AG04449 (cell line): ENCODE measurements at places on chromosomes 5 and 9.

DNA sequence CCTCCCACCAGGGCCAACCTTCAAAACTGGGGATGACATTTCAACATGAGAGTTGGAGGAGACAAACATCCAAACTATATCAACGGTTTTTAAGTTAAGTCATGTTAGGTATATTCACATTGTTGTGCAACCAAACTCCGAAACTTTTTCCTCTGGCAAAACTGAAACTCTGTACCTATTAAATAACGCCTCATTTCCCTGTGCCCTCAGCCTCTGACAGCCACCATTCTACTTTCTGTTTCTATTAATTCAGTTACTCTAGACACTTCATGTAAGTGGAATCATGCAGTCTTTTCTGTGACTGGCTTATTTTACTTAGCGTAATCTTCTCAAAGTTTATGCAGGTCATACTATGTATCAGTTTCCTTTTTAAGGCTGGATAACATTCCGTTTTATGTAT is 85.0 kb downstream of the CWC27 start:
- DNase-seq, result no peak

GRCh38 chr5:105639068-105639467 is 2031.7 kb downstream of the EFNA5 start:
- no peak for DNase-seq

GRCh38 chr9:28439688-28440087 is 866.4 kb upstream of the C9orf72 start:
- no peak for DNase-seq

DNA sequence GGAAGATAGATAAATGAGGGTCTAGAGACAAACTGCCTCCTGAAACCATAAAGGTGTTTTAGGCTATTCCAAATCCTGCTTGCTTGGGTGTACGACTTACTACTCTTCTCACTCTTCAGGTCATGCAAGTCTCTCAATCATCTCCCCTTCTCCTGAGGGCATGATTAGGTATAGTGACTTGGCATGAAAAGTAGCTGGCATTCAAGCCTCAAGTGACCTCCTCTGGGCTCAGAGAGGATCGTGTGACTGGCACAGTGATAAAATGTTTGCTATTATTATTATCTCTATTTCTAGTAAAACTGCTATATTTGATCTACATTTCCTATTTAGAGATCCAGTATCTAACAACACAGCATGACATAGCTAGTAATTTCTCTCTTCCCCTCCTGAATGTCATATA is 494.8 kb downstream of the SPOCK1 start:
- no peak for DNase-seq

GRCh38 chr9:3032898-3033297 is 189.0 kb upstream of the PUM3 start:
- DNase-seq, result no peak

DNA sequence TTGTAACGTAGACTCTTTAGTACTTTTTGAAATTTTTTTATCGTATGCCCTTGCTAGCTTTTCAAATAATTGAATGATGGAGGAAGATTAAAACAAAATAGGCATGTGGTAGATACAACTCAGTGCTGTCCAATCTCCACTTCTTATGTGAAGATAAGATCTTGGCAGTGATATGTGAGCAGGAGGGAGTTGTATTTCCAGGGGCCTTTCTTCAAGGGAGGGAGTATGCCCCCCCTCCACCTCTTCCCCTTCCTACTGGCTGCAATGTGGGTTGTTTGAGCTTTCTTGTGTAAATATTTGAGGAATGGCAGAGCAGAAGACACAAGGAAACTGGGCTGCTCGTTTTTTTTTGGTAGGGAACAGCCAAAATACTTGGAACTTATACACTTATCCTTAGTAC is 374.9 kb downstream of the PSAT1 start:
- DNase-seq, result no peak

GRCh38 chr9:34430843-34431437 is 27.4 kb downstream of the FAM219A start:
- peak; percentile 74 for DNase-seq

- no peak for DNase-seq
Observed at GRCh38 chr5:59807806-59808205, 85.7 kb downstream of the PDE4D start.

DNA sequence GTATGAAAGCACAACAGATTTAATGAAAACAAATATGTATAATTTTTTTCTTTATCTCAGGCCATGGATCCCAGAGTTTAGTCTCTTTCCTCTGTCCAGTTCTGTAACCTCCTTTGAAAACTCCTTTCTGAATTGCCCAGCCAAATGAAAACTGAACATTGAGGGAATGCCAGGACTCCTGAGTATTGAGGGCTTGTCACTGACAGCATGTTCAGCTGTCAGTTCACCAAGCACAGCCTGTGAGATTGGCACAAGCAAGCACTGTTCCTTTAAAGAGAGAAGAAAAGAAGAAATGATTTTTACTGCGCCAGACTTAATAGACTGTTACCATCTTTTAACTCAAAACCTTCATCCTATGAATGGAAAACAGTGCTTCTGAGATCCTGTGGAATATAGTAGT is 27.3 kb downstream of the TTC1 start:
- no peak for DNase-seq

- DNase-seq, result no peak
Observed at GRCh38 chr5:6827526-6828219, 114.4 kb downstream of the TENT4A start.

DNA sequence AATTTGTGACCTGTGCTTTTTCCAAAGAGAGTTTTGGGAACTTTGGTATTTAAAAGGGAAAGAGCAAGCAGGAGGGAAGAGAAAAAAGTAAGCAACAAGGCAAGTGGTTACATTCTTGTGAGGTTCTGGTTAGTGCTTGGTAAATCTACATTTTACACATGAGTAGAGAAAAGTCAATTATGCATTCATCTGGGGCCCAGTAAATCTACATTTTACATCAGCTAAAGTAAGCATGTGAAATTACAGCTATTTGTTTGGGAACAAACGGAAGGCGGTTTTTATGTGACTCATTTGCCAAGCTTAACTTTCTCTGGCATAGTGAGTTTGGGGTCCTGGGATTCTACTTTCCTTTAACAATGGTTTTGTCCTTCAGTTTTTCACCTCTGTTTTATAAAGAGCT is 102.2 kb downstream of the SNX18 start:
- no peak for DNase-seq

GRCh38 chr9:136108648-136109266 is 9.9 kb downstream of the TMEM250 start:
- DNase-seq, result no peak

- DNase-seq, result no peak
Observed at GRCh38 chr5:161305601-161306000, 240.9 kb downstream of the GABRB2 start.

- DNase-seq, result no peak
Observed at GRCh38 chr5:1033606-1034420, 25.2 kb downstream of the NKD2 start.

GRCh38 chr9:76534026-76534425 is 75.0 kb downstream of the GCNT1 start:
- DNase-seq, result peak; percentile 28

DNA sequence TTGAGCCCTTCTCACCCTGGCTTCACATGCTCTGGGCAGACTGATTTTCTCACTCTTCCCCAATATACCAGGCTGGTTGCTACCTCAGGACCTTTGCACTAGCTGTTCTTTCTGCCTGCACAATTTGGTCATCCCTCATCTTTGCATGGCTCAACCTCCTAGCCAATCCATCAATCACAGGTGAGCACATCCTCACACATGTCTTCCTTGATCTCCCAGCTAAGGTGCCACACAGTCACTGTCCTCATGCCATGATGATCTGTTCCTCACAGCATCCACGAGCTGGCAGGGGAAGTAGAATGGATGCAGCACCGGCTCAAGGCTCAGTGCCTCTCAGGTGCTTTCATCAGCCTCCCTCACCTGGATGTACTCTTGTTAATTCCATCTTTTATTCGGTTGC is 30.6 kb upstream of the S1PR3 start:
- DNase-seq, result no peak

DNA sequence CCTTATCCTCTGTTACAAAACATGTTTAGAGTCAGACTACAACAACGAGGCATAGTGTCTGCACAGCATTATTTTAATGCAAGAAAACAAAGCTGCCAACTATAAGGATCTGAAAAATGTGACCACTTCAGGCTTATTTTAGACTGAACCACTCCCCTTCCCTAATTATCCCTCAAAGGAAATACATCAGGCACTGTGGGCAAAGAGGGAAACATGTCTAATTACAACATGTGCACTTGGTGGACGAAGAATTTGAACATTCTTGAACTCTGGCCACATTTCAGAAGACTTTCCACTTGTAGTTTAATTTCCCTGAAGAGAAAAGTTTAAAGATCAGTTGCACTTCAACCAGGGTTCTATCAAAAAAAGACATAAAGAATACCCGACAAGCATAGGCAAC is 3.8 kb downstream of the MTMR12 start:
- DNase-seq, result no peak

DNA sequence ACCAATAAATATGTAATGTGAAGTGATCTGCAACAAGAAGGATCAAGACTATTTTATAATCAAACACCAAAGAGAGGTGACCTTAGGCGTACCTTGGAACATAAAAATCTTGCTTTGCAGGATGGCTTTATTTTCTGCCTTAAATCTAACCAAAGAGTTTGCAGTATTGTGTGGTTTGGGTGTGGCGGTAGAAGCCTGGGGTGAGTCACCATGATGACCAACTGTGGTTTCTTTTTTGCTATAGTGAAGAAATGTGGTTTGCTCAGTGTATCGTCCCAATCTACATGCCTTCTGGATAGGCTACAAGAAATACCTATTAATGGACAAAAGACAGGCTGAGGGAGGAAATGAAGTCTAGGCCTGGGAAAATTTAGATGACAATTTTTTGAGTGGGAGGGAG is 5.1 kb upstream of the CAST start:
- DNase-seq, result peak; percentile 67

GRCh38 chr9:86594724-86595123 is 240.5 kb upstream of the TUT7 start:
- no peak for DNase-seq

DNA sequence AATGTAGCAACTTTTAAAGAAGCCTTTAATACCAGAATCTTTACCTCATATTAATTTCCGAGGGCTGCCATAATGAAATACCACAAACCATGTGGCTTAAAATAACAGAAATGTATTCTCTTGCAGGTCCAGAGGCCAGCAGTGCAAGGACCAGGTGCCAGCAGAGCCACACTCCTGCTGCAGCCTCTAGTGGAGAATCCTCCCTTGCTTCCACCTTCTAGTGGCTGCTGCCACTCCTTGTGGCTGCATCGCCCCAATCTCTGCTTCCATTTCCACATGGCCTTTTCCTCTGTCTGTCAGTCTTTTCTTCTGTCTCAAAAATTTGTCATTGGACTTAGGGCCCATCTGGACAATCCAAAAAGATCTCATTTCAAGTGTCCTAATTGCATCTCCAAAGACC is 401.5 kb downstream of the EFNA5 start:
- no peak for DNase-seq

DNA sequence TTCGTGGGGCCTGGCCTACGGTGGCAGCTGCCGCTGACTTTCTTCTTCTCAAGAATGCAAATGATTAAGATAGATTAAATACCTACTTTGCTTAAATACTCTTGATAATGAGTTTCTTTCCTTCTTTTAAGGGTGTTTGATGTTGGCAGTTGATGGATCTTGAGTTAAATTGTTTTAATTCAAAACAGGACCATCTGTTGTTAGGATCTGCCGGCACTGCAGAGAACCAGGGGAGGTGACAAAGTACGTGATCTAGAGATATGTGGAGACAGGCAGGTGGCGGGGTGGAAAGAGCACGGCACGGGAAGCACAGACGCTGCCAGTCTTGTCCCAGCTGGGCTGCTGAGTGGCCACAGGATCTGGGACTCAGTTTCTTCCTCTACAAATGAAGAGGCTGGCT is 37.9 kb downstream of the MED27 start:
- DNase-seq, result no peak

DNA sequence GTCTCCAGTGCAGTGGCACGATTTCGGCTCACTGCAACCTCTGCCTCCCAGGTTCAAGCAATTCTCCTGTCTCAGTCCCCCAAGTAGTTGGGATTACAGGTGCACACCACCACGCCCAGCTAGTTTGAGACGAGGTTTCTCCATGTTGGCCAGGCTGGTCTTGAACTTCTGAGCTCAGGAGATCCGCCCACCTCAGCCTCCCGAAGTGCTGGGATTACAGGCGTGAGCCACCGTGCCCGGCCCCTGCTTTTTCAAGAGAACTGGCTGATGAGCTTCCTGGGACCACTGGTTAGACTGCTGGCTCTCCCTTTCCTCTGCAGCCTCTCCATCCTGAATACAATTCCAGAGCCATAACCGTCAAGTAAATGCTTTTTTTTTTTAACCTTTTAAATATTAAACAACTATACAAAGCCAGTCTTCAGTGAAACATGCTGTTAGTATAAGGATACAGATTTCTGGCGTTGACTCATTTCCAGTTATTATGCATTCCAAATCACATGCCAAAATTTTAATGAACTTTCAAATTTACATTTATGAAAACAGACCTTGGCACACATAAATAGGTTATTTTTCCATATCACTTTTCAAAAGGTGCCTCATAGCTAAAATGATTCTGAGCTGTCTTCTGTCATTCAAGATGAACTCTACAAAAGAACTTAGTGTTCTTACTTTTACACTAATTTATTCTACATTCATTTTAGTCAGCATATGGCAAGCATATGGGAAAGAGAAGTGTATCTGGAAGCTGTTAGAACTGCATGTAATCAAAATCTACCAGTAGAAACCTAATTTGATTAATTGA is 116.0 kb downstream of the MLLT3 start:
- no peak for DNase-seq

- no peak for DNase-seq
Observed at GRCh38 chr5:61732369-61732768, 400.3 kb downstream of the ZSWIM6 start.

DNA sequence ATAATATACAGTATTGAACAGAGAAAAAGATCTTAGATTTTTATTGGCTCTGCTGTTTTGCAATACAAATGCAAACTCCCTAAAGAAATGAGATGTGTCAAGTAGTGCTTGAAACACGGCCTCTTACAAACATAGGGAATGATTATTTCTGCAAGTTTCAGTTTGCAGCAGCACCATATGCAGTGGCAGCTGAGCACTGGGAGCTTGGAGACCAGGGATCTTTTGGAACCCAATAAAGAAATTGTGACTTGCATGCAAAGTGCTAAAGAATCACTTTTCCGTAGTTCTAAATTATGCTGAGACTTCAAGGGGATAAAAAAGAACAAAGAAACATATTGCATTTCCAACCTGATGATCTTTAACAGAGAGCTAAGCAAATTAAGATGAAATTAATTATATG is 674.6 kb upstream of the ZNF608 start:
- DNase-seq, result no peak

DNA sequence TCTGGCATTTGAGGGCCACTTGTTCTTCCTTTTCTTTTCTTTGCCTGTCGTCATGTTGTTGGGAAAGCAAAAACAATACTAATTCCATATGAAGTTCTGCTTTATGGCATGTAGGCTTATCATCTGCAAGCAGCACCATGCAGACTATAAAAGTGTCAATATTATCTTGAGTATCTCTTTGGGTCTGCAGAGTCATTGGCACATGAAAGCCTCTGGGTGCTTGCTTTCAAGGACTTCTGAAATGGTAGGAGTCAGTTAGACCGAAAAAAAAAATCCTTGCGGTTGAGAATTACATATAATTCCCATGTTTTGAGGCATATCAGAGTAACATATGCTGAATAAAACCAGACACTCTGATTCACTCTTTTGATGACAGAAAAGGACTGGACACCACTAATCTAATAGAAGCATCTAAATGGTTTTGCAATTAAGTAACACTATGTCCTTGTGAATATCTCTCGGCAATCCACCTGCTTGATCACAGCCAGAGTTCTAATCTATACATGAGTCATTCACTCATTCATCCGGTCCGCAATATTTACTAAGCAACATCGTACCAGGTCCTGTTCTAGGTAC is 44.4 kb downstream of the GNAQ start:
- no peak for DNase-seq
